ENCODE measurements at places on chromosomes 7 and 10.

DNA sequence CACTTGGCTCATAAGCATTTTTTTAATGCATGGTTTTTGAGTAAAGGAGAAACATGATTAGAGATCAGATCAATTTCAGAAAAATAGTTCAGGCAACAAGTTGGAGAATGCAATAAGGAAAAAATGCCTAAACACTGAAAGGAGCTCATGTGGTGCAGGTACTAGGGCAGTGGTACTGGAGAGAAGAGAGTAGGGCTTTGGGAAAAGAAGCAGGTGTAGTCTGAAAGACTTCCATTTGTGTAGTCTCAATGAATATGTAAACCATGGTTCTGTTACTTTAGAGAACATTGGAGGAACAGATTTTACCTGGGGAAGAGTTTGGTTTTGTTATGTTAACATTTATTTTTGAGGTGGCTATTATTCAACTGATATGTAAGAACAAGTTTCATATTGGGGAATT, 5.5 kb downstream of the GTPBP10 start:
- DNase-seq, result no peak

- DNase-seq, result peak; percentile 28
Measured at GRCh38 chr10:129622736-129623135, 155.7 kb downstream of the MGMT start.

DNA sequence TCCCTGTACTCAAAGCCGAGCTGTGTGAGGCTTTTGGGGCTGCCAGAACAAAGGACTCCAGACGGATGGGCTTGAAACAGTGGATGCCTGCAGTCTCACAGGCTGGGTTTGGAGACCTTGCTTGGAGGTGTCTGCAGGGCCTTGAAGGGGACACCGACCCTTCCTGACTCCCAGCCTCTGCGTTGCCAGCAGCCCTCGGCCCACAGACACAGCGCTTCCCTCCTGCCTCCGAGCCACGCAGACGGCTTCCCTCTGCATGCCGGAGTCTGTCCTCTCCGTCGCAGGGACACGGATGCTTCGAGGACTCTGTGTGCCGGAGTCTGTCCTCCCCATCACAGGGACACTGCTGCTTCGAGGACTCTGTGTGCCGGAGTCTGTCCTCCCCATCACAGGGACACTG, 524.7 kb downstream of the DNAJB6 start:
- no peak for DNase-seq

GRCh38 chr7:158097106-158097452, 490.5 kb downstream of the PTPRN2 start:
- no peak for DNase-seq

DNA sequence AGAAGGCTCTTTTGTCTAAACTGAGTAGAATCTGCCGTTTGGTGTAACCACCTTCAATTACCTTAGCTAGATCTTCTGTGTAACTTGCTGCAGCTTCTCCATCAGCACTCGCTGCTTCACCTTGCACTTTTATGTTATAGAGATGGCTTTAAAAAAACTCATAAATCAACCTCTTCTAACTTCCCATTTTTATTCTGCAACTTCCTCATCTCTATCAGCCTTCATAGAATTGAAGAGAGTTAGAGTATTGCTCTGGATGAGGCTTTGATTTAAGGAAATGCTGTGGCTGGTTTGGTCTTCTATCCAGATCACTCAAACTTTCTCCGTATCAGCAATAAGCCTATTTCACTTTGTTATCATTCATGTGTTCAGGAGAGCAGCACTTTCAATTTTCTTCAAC, 1131.9 kb upstream of the CELF2 start:
- DNase-seq, result no peak

GRCh38 chr10:69503896-69504265, 52.6 kb downstream of the TSPAN15 start:
- no peak for DNase-seq

GRCh38 chr7:74289018-74289658, at the start of gene CLIP2:
Gene CLIP2, plus strand, starts transcription at chr7:74289407. Its CDS starts 28,140 bp downstream, at chr7:74317547.
- peak; percentile 76 for DNase-seq

DNA sequence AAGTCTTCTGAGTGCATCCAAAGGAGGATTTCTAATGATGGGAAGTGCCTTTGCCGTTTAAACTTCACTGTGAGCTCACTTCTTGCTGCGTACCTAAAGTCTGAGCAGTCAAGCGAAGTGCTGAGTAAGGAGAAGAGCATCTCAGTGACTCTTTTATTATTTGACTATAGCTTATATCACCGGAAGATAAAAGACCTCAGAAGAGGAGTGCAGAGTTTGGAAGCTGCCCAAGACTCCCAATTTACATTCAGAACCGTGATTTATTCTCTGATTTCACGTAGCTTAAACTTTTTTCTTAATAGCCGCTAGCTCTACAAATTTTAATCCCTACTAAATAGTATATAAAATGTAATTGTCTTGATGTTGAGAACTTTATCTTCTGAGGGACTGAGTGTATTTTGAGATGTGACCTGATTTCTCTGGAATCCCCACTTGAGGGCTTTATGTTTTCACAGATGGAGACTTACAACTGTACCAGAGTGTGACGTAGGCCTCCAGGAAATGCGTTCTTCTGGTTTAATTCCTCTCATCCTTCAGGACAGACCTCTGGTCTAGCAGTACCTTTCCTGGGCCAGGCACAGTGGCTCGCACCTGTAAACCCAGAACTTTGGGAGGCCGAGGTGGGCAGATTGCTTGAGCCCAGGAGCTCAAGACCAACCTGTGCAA, 51.1 kb downstream of the CAMK1D start:
- DNase-seq, result peak; percentile 56

DNA sequence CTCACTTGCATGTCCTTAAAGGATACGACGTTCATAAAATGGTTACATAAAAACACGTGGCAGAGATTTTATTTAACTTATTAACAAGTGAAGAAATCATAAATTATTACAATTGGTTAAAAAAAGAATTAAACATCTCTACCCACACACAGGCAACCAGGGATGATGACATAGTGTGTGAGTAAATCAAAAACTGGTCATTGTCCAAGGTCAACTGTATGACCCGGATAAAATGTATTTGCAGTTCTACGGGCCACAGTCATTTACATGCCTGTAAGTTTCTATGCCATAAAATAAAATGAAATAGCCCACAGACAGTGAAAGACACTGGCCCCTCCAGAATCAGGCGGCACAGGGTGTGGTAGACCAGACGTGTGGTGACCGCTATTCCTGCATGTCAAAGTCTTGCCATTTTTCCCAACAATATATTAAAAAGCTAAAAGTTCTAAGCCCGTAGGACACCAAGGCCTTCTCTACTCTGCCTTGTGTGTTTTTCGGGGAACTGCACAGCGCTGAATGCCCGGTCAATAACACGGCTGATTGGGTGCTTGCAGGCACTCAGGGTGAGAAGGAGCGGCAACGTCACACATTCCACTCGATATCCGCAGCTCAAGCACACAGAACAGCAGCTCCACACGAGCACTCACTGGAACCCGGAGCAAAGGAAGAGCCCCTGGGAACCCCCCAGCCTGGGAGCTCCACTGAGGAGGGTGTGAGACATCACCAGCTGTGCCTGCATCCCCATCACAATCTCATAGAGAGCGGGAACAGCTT, 143.3 kb upstream of the PPP2R2D start:
- no peak for DNase-seq

- no peak for DNase-seq
Measured at GRCh38 chr10:3836222-3836820, 51.3 kb upstream of the KLF6 start.

DNA sequence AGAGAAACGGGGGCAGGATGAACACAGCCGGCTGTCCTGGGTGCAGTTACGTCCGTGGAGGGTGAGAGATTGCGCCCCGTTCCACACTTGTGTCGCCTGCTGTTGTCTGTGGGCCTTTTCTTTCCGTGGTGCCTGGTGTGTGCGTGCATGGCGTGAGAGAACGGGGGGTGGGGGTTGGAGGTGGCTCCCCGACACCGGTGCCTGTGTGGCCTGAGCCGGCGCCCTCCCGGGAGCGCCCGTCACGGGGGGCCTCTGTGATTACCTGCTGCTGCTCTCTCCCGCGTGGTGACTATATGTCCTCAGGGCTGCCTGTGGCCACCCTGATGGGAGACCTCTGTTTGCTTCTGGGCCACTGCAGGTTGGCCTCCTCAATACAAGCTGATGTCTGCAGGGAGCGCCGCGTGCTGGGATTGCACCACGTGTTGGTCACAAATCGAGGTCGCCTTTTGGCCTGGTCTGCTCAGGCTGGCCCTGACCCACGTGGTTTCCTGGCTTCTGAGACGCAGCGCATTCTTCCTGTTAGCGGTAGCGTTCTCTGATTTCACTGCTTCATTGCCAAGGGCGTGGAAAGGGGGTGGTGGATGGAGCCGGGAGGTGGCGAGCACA, 10.9 kb upstream of the AP5Z1 start:
- DNase-seq, result no peak

DNA sequence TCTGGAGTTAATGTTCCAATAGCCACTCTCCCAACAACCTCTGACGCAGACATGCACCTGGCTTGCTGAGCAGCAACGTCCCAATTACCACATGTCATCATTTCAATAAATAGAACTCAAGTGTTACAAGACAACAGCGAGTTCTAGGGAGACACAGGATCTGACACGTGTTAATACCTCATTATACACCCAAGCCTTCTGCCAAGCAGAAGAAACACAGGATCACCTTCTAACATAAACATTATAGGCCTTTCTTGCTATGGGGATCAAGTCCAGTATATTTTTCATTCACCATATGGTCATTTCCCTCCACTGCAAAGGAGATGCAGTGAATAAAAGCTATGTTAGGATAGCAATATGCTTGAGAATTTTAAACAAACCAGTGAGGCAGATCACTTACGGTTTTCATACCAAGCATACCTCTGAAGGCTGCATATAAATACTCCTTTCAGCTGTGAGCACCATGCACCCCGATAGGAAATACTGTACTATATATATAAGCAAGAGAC, 74.2 kb downstream of the JAZF1 start:
- DNase-seq, result peak; percentile 78

DNA sequence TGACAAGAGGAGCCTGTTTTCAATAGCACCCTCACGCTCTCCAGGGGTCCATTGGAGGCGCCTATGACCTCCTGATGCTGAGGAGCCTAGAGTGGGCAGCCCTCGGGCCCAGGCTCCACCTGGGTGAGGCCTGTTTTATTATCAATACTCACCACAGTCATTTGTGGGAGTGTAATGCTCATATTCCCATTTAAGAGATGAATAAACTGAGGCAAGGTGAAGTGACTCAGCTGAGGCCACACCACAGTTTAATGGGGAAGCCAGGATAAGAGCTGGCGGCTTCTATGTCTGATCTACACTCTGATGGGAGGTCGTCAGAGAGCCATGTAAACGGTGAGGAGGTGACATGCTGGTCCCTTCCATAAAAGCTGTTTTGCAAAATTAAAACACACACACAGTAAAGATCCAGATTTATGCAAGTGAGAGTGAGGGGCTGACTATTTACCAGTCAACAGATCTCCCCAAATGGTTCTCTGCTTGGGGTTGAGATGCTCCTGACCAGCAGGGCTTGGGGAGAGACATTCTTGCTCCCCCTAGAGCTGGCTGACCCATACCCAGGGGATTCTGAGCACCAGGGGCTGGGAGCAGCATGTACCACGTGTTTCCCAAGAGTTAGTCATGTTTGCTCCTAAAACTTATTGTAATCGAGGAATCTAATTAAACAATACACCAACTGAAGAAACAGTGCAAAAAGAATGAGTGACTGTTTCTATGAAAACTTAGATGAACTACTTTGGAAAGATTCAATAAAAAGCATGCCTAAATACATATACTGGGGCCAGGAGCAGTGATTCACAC, 81.0 kb upstream of the INSIG1 start:
- no peak for DNase-seq

GRCh38 chr10:85612378-85612775, 754.2 kb downstream of the GRID1 start:
- DNase-seq, result no peak

- no peak for DNase-seq
Measured at GRCh38 chr10:77857272-77857671, 69.3 kb downstream of the DLG5 start.

- peak; percentile 70 for DNase-seq
Measured at GRCh38 chr7:31100445-31100844, 48.3 kb downstream of the ADCYAP1R1 start.

DNA sequence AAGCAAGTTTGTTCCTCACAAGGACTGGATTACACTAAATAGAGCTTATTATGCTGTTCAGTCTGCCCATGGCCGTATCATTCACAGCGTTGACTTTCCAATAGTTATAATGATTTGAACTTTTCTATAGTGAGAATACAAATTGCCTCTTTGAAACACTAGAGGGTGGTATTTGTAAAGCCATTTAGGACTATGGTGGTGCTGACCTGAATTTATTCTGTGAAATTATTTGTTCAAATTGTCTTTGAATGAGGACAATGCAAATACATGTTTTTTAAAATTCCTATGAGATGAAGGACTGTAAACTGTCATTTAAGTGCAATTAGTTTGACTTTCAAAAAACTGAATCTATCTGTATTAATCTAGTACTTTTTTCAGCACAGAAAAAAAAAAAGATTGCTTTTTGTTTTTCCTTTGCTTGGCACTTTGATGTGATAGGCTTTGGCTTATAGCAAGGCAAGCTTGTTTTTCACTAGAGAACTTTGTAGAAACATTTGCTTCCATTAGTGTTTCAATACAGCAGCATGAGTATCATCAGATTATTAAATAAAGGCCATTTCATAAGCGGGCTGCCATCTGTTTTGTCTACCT, 122.7 kb upstream of the TMEM229A start:
- DNase-seq, result peak; percentile 8

- DNase-seq, result no peak
Measured at GRCh38 chr10:124300224-124300623, 118.5 kb downstream of the OAT start.

GRCh38 chr10:132449811-132450181, 52.8 kb downstream of the PWWP2B start:
- DNase-seq, result no peak

- DNase-seq, result no peak
Measured at GRCh38 chr10:86393362-86393761, 26.8 kb upstream of the GRID1 start.

DNA sequence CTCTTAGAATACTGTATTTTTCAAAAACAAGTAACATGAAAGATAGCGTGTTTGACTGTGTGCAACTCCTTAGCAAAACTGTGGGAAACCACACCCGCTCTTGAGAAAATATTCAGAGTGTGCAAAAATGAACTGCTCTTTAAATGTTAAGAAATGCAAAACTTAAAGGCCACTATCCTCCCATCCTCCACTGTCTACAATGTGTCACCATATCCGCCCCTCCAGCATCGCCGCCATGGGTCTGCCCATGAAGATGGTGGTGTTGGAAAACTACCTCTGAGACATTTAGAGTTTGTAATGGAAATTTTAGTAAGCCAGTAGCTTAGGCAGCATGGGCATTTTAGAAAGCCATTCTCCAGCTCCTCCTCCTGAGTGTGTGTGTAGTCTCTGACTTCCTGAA, 20.1 kb upstream of the NMT2 start:
- DNase-seq, result no peak

DNA sequence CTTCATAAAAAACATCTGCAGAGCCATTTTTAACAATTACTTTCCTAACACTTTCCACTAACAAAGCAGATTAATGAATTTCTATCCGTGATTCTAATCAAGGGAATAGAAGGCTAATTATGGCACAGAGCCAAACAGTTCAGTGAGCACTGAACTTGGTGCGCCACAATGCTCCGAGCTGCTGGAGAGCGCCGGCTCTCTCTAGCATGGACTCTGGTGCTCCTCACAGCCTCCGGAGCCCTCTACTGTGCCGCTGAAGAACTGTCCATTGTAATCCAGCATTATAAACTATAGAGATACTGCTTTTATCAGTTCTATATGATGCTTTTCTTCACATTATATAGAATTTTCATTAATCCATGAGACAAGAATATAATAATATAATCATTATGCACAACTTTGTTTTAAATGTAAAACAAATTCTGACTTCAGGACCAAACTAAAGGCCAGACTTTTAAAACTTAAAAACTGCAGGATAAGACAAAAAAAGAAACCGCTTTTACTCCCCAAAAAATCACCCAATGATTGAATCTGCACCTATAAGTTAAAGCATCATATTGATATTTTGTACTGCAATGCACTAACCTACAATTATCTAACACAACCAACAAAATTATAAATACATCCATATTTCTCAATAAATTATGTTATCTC, 123.6 kb downstream of the RNF32 start:
- peak; percentile 72 for DNase-seq
